K562 (cell line): ENCODE measurements at places on chromosomes 13 and 19. TPM values are rescaled to one million over a fixed set of nuclear protein-coding genes. Genes with fewer than 3 reads are reported as not detected.

DNA sequence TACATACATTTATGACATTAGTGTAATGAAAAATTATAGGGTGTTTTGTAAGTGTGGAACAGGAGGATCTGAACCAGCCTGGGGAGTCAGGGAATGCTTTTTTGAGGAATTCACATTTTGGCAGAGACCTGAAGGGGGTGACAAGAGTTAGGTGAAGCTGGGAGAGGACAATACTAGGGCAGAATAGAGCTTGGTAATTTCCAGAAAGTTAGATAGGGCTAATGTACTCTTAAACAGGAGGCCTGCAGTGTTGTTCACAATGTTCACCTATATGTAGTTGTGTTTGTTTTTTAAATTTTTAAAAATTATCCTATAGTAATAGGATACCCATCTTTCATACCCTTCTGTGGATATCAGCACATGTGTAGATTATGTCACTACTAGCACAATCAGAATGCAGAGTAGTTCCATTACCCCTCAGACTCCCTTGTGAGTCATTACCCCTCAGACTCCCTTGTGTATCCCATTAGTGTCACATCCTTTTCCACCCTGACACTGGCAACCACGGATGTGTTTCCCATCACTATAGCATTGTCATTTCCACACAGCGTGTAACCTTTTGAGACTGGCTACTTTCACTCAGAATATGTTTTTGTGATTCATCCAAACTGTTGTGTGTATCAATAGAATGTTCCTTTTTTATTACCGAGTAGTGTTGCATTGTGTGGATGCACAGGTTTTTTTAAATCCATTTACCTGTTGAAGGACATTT is 43.1 kb downstream of the PCCA start:
- peak; percentile 73 for DNase-seq

DNA sequence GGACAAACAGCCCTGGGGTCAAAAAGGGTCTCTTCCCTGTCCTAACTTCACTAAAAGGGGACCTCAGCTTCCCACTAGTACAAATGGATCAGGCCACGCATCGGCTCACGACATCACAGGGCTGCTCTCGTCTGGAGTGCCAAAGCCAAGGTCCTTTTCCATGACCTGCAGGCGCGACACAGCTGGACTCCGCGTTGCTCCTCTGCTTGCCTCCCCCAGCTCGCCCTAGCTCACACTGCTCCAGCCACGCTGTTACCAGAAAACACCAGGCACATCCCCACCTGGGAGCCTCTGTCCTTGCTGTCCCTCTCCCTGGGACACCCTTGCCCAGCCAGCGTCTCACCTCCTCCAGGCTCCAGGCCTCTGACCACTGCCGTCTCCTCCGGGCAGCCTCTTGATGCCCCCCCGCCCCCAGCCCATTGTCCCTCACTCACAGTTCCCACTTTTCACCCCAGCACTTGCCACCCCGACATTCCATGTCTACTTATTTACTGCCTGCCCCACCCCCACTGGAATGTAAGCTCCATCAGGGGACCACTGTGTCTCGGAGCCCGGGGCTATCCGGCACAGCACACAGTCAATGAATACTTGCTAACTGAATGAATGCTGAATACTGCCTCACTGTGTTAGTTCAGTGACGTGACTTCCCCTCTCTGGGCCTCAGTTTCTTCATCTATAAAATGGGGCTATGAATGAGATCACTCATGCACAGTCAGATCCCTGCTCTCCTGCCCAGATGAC is 20.7 kb downstream of the AKT2 start:
- no peak for DNase-seq

- DNase-seq = no peak
Observed at GRCh38 chr13:49084961-49085360, 109.2 kb downstream of the FNDC3A start.

DNA sequence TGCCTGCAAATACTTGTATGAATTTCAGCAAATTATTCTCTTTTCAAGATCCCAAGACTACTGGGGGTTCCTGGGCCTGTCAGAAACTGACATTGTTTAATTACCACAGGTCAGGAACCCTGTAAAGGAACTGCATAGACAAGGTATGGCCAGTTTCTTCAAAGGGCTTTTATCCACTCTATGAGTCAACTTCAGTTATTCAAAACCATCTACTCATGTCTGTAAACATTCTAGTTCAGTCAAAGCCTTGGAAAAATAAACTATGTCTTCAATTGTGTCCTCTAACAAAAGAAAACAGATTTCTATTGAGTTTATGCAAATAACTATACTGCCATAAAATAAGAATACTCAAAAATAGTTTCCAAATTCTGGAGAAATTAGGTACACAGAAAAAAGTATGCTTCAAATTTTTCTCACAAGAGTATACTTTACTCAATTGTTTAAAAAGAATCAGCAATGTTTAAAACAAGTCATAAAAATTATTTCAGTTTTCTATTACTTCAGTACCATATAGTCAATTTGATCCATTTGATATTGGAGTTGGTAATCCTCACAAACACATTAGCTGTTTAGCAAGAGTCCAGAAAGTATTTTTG is 486.4 kb upstream of the PCDH20 start:
- DNase-seq = no peak

DNA sequence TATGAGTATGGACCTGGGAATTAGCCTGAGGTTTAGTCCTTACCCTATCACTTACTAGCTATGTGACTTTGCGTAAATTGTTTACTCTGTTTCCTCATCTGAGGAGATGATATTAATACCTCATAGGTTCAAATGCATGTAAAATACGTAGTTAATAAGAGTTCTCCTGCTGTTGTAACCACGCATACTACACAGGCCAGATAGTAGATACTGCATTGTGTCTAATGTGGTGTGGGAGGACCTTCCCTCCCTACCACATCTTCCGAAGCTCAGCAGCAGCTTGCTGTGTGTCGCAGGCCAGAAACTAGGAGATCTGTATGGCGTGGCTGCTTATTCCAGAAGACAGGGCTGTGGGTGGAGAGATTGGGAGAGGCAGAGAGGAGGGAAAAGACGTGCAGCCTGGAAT is 23.0 kb downstream of the GTF2F2 start:
- no peak for DNase-seq

The CEACAM7 gene
- total RNA-seq = 0.09 TPM in 1 of 2 replicates, not detected in the other
